Esophagus squamous epithelium (tissue), 5 donors: ENCODE measurements at places on chromosomes 2 and 18.

DNA sequence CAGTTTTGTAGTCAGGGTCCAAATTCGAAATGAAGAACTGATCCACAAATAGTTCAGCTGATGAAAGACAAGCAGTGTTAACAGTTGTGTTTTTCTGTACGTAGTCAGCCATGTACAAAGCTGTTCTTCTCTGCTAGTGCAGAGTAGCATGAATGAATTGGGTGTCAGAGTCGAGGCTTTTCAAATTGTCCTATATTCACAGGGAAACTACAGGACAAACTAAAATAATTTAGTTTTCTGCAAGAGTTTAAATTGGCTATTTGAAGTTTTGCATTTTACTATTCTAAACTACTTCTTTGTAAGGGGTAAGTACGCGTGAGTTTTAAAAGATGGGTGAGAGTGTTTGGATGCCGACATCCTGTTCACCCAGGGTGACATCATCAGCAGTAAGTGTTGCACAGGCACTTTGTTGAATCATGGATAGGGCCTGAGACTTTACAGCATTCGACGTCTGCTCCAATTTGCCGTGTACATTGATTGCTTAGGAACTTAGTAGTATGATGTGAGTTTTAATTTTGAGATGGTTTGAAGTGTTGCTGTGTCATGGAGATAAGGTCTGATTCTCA is 147.2 kb upstream of the NFATC1 start:
- DNase-seq = no peak

DNA sequence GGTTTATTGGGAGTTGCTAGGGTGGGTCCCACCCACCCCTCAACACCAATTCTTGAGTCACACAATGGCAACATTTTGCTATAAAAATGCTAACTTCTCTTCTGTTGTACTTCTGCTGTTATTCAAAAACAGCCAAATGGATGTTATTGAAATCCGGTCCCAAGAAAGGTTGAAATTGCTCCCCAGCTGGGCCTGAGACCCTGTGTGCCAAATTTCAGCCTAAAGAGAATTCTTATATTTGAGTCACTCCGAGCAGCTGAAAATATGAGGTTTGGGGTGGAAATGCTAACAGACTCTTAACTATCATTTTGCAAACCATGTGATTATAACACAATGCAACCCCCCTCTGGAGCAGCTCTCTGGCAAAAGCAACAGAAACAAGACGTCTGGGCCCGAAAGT is 27.0 kb upstream of the ACVR1 start:
- no peak for DNase-seq

DNA sequence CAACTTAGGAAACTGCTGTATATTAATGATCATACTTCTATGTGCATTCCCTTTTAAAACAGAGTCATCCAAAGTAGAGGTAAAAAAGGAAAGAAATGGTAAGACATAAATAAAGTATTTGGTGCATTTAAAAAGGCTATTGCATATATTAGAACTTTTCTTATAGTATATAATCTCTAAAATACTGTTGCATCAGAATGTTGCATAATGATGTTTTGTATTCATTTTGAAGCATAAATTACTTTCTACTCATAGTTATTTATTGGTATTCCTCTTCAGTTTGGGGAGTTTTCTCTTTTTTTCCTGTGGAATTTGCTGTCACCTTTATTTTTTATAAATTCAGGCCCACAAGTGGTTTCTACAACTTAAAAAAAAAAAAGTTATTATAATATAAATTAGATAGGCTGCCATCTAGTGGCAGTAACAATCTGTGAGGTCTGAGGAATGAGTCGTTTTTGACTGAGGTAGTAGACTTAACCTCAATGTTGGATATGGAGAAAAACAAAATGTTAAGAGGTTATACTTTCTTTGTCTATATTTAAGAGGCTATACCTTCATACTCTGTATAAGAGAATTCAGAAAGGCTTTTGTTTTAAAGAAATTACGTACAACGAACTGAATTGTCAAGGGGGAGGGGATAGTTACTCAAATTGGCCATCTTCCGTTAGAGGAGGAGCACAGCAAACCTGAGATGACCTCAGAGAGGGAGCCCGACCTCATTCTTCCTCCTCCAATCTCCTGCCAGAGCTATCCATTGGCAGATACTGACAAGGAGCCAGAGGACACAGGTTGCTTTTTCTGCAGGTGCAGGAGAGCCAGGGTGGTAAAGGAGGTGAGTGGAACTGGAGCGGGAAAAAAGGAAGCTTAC is 23.8 kb downstream of the ANKAR start:
- DNase-seq = no peak

- DNase-seq = no peak
Observed at GRCh38 chr18:27746241-27746640, 430.7 kb downstream of the CDH2 start.

DNA sequence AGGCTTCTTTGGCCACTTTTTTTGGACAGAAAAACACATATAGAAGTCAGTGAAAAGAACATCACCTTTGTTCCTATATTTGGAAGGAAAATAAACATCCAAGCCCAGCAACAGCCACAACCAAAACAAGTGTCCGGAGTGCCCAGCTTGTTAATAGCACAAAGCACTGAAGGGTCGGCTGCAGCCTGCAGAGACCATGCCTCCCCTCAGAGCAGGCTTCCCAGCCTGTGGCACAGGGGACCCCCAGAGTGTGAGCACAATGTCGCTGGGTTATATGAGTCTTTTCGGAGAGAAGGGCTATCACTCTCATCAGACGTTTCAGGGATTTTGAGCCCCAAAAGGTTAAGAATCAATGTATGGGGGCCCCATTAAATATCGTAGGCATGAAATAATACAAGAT is 6.2 kb upstream of the CIDEA start:
- DNase-seq = no peak

GRCh38 chr2:195543902-195544894 is 112.8 kb upstream of the SLC39A10 start:
- DNase-seq = no peak

DNA sequence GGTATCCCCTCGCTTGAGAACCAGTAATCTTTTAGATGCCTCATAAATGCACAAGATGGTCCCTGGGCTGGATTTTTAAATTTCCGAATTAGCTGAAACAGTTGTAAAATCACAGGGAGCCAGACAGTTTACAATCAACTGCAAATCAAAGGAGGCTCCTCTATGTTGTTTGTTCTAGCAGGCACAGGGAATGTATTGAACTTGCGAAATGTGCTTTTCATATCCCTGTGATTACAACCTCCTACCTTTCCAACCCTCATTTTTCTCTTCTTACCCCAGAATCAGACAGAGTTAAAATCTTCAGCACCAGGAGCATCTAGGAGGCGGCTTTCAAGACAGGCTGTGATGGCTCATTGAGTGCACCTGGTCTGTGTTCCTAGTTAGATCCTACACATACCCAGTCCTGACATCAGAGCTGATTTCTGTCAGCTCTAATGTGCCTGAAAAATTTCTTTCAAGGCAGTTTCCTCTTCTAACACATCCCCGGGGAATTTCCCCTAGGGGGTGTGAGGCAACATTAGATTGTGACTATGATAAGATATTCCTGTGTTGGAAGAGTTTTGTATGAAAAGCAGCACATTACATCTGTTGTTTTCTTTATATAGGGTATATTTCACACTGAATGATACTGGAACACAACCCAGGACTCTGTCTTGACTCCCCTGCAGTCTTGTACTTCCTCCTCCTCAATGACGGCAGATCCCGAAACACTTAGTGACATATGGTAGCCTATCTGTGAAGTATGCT is 17.9 kb upstream of the CAVIN2 start:
- DNase-seq = no peak

DNA sequence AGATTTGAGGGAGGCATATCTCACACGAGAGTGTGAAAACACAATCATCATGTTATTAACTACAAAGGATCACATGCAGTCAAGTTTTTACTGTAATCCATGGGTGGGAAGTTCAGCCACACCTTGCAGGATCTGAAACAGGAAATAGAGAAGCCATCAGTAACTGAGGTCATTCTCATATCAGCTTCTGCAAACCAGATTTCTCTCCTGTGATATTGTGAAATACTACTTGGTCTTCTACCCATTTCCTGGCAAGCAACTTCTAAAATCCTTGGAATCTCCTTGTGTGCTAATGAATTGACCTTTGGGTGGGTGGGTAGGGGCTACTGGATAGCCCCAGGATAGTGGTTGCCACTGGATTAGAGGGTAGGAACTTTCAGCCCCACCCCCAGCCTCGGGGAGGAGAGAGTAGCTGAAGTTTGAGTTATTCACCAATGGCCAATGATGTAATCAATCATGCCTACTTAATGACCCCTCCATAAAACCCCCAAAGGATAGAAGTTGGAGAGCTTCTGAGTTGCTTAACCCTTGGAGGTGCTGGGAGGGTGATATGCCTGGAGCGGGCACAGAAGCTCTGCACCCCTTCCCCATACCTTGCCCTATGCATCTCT is 25.6 kb upstream of the TGIF1 start:
- DNase-seq = no peak

DNA sequence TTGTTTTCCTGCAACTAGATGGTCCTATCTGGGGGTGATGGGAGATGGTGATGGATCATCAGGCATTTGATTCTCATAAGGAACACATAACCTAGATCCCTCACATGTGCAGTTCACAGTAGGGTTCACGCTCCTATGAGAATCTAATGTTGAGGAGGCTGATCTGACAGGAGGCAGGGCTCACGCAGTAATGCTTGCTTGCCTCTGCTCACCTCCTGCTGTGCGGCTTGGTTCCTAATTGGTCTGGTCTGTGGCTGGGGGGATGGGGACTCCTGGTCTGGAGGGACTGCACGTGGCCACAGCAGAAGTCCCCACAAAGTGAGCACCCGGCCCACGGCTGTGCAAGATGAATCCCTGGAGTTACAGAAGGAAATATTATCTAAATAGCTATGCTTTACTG is 11.3 kb downstream of the MC5R start:
- no peak for DNase-seq

DNA sequence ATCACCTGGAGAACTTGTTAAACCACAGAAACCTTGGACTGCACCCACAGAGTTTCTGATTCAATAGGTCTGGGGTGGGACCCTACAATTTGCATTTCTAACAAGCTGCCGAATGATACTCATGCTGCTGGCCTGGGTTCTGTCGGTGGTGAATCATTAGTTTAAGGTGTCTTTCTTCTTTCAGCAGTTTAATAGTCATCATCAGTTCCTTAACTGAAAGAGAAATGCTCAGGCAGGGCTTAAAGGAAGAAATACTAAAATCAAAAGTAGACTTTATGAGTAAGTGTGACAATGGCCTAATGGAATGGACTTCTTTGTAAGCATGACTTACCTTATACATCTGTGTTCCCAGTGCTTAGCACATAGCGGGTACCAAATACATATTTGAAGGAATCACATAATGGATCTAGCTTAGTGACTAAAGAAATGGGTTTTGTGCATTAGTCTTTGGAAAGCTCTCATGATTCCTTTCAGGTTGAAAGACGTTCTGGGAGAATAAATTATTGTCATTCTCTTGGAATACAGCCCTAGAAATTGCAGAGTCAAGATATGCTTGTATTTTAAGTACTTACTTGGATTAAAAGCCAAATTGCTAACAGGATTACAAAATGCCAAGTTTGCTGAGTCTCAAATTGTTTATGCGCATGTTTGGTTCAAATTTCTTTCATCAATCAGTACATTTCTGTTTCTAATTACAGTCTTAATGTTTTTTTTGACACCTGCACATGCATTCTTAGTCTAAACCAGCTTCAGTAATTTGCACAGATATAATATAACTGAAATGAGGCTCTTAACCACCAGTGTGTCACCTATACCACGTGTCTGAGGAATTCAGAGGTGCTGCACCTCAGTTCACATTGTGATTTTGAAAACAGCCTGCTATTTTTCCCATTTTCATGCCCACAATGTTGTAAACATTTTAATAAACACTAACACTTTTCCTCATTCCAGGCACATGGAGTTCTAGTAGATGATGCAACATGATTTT is 220.3 kb upstream of the NRP2 start:
- no peak for DNase-seq

DNA sequence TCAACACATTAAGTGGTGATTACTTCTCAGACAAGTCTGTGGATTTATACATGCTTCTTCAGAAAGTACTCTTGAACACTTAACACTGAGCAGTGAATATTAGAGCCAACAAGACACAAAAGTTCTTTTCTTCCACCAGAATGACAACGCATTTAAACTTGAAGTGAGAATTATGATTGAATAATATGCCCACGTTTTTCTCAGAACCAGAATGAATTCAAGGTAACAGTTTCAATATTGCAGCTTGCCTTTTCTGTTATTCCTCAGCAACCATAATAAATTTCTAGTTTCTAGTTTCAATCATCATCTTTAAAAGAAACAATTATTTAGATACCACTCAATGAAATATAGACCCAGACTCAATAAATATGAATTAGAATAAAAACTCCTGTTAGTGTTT is 547.0 kb downstream of the NUP35 start:
- DNase-seq = no peak

DNA sequence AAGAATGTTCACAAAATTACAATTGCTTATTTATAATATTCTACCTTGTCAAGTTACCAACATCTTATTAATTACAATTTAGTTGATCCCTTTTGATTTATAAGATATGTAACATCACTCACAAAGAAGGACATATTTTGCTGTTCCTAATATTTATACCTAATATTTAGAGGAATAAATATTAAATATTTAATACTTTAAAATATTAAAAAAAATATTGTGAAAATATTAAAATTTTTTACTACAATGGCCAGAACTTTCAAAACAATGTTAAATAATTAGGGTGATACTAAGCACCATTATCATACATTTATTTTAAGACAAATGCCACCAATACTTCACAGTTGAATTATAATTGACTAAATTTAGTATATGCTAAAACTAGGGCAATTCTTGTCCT is 254.7 kb downstream of the DLGAP1 start:
- DNase-seq = no peak

GRCh38 chr18:75475228-75475627 is 47.7 kb upstream of the SMIM21 start:
- DNase-seq = no peak

GRCh38 chr18:57574866-57575265 is 11.6 kb downstream of the FECH start:
- DNase-seq = no peak

GRCh38 chr2:200615247-200615646 is 29.4 kb downstream of the AOX1 start:
- DNase-seq = no peak

DNA sequence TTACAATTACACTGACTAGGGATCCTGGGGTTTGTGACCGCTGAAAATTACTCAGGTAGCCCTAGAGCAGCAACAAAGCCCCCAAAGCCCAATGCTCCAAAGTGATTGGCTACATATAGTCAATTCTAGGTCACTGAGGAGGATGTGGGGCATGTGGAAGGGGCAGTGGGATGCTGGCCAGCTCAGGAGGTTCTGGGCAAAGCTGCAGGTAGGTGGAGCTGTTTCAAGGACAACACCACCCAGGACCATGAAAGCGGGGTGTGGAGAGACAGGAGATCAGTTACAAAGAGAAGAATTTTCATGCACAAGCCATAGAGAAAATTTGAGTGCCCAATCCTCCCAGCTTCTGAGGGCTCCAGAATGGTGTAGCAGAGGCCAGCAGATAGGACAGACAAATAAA is 75.0 kb upstream of the CCDC85A start:
- no peak for DNase-seq

DNA sequence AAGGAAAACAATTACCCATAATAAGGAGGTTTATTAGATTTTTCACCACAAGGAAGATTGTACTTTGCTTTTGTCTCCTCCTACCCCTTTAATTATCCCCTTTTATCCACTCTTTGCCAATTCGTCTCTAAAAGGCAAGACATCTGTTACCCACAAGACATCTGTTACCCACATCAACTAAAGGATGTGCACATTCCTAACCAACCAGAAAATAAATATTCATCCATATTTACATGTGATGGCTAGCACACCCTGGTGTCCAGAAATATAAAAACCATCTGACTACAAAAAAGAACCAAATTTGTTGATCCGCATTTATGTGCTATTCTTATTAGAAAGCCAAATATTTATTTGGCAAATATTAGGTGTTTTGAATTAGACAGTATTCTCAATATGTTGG is 35.7 kb downstream of the ACVR1C start:
- DNase-seq = no peak

GRCh38 chr2:27915191-27915590 is 24.7 kb downstream of the BABAM2 start:
- no peak for DNase-seq
